ENCODE measurements at places on chromosomes 3 and 15. TPM values are rescaled to one million over a fixed set of nuclear protein-coding genes. Genes with fewer than 3 reads are reported as not detected.

DNA sequence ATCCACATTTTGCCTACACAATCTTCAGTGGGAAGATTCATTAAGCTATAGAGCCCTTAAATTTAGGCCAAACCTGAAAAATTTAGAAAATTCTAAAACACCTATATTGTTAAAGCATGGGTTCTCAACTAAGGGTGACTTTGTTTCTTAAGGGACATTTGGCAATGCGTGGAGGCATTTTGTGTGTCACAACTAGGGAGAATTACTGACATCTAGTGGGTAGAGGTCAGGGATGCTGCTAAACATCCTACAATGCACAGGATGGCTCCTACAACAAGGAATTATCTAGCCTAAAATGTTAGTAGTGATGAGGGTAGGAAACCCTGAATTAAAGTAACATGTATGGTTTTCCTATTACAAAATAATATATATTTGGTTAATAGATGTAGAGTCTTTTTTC is 55.8 kb downstream of the TBC1D5 start:
- no peak for DNase-seq

DNA sequence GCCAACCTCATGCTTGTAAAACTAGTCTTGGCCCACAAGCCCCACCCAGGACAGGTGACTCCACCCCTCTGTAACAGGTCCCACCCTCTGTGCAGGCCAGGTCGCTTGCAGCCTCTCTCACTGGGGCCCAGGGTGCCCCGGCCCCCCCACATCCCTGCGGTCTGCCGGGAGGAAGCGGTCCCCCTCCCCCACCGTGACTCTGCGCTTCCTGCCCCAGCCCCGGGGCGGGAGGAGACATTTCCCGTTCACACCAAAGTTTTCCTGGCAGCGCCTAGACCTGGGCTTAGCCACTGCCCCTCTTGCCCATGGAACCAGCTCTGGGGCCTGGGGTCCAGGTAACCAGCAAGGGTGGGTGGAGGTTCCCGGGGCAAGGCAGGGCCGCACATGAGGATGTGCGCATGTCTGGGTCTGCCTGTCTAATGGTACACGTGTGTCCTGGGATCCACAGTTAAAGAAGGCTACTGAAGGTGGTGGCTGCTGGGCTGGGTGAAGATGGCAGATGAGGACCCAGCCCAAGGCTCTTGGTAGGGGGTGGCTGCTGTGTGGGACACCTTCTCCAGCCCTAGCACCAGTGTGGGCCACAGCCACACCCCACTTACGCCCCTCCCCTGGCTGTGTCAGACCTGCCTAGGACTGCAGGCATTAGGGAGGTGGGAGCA is 8.4 kb downstream of the NBEAL2 start:
- DNase-seq: peak; percentile 89

GRCh38 chr15:96064351-96064756 is 266.1 kb upstream of the NR2F2 start:
- peak; percentile 61 for DNase-seq

- DNase-seq: no peak
Measured at GRCh38 chr15:60540002-60540651, 61.2 kb upstream of the ICE2 start.

DNA sequence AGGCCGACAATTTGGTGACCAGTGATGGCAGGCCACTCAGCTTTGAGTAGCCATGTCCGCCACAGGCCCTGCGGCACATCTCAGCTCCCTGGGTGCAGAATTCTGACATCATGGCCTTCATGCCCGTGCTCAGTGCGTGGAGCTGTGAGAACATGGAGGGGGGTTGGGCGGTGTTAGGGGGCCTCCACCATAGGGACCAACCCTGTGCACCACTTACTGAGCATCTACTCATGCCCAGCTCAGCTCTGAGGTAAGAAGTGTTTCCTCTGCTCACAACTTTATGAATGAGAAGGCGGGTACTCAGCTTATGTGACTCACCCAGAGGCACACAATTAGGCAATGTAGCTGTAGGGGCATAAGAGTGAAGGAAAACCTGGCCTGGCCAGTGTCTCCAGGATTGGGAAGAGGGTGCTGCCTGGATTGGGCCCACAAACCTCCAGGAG is 10.5 kb downstream of the ACOX2 start:
- DNase-seq: no peak

DNA sequence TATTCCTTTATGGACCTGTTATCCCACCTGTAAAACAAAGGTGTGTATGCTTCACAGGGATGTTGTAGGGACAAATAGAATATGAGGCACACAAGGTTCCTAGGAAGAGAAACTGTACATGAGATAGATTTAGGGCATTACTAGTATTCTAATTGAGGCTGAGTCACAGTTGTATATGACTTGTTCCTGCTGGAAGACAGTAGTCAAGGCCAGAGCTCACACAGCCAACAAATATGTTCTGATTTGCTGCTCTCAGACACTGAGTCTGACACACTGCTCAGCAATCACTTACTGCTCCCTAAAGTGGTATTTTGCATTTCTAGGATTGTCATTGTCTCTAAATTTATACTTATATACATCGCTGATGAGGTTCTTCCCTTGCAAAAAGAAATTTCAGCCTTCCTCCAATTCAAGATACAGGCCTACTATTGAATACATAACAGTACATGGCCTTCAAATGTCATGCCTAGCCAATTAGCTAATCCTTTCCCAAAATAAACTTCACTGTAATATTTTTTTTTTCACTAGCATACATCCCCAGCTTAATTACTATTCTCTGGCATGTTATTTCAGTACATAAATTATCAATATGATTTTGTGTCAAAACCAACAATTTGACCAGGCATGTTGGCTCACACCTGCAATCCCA is 69.8 kb downstream of the TIGIT start:
- DNase-seq: no peak

GRCh38 chr15:89377842-89378295 is 43.2 kb upstream of the POLG start:
- no peak for DNase-seq

DNA sequence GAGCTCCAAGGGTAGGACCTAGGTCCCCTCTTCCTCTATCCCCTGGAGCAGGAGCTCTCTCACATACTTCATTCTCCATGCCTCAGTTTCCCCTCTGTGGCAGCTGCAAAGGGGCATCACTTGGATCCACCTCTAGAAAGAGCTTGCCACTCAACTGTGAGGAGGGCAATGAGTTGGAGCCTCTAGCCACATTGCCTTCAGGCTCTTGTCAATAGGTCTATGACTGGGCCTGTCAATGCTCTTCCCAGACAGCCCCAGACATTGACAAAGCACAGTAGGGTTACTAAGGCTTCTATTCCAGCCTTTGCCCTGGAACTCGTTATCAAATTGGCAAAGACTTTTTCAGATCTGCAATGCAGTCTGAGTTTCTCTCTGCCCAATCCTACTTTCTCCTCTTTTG is 4.4 kb upstream of the VIPR1 start:
- DNase-seq: no peak

GRCh38 chr15:48965972-48966371 is 2.3 kb upstream of the SHC4 start:
- DNase-seq: no peak

DNA sequence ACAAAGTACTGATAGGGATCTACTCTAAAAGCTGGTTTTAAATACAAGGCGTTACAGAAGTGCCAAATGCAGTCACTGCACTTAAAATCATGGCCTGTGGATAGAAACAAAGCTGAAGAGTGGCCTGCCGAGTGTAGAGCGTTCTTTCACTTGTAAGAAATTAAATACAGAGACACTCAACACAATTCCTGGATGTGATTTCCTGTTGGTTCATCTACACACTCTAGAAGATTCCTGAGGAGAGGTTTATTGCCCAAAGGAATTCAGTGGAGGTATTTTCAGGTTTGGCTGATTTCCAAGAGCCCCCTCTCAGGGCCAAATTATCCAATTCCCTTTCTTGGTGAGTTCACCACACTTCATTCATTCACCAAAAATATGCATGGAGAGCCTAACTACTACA is 200.3 kb upstream of the IL12A start:
- DNase-seq: no peak

GRCh38 chr15:42048821-42049200 is 28.0 kb upstream of the PLA2G4E start:
- DNase-seq: no peak

GRCh38 chr15:32716216-32716914 is 1.4 kb upstream of the GREM1 start:
- DNase-seq: no peak

DNA sequence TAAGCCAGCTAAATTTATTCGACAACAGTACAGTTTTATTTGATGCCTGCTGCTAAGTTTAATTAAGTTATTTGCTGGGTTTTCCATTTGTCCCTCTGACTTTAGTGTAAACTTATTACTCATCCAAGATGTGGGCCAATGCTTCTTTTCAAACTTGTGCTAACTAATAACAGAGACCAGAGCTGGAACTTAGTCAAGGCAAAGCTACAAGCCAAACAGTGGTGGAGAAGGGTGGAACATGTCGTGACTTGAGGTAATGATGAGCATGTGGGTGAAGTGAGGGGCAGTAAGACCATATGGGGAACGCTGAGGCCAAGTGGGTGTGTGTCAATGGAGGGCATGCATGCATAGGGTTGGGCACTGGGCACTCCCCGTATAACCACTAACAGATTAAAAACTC is 63.9 kb downstream of the NMD3 start:
- no peak for DNase-seq

GRCh38 chr3:127180859-127181258 is 12.1 kb upstream of the PRR23E start:
- DNase-seq: peak; percentile 16

DNA sequence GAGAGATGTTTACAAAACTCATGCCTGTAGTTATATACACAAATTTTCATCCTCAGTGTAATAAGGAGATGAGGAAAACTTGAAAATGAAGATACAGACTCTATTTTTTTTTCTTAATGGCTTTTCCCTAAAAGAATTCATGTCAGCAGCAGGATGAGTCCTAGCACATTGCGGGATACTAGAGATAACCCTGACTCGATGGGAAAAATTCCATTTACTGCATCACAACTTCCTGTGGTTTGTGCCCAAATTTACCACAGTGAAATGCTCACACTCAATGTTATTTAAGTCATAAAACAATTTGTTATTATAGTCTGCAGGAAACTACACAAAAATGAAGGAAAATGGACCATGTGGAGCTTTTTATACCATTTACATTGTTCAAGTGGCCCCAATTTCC is 581.9 kb upstream of the ZNF717 start:
- DNase-seq: no peak

GRCh38 chr15:78951841-78952238 is 7.0 kb upstream of the CTSH start:
- DNase-seq: no peak

GRCh38 chr15:64464276-64465005 is 4.1 kb downstream of the ZNF609 start:
- no peak for DNase-seq

GRCh38 chr3:72129501-72130094 is 344.6 kb upstream of the PROK2 start:
- DNase-seq: no peak

DNA sequence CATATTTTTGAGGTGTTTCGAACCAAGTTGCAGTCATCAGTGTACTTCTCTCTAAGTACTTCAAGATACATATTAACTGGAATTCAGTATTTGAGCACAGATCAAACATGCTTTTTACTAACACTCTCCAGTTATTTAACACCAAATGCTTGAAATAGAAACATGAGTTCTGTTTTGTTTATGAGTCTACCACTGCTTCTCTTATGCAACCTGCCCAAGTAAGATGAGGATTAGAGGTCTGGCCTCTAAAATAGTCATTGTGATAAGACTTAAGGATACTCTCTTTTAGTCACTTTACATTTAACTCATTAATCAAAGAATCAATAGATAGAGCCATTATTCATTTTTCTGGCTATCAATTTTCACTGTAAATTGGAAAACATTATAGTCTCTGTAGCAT is 156.2 kb upstream of the THRB start:
- DNase-seq: no peak

DNA sequence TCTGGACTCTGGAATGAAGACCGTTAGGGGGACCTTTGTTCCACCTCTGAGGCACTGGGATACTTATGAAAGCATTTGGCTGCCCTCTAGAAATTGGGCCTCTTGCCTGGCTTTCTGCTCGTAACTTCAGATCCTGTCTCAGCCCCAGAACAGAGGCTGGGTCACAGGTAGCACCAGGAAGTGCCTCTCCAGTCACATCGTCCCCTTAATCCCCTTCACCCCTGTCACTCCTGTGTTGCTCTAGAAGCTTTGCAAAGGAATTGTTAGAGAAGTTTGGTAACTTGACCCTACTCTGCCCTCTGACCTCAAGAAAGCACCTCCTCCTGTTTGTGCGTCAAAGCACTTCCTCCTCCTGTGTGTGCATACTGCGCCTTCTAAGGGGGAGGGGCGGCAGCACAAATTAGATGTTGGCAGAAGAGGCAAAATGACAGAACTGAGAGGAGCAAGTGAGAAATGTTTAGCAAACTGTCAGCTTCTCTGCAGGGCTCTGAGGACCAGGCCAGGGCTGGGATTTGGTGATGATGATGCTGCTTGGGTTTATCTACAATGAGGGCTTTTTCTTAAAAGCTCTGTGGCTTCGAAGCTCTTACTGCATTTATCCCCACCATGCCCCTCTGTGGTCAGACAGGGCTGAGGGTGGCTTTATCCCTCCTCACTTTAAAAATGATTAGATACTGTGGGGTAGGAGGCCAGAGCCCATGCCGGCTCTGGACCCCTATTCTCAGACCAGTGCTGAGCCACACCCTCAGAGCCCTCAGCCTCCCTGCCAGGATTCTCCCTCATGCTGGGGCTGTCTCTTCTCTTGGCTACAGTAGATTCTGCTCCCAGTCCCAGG is 76.2 kb downstream of the LARS2 start:
- DNase-seq: peak; percentile 39

DNA sequence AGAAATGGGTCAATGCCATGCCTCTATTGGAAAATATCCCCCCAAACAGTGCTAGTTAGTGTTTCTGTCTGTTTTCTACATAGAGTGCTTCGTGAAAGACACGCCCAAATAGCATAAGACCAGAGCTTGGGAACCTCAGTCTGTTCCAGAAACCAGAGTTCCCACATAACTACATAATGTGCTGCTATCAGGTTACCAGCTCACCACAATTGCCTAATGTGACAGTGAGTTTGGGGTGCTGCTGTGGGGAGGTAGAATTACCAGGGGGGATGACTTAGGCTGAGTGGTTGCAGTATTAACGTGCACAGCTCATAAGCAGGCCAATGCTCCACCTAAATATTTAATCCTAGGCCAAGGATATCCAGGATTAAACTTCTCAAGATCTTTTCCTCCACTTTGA is 39.2 kb downstream of the DUT start:
- no peak for DNase-seq

- no peak for DNase-seq
Measured at GRCh38 chr3:31892916-31893573, 88.0 kb downstream of the OSBPL10 start.

- no peak for DNase-seq
Measured at GRCh38 chr15:59169251-59169708, 37.4 kb upstream of the LDHAL6B start.

TEX55 gene
- not detected for polyA plus RNA-seq

NDUFB5 gene
- polyA plus RNA-seq: 262 TPM

GOLGA8J gene
- polyA plus RNA-seq: not detected

WDR76 gene
- 0.97 TPM for polyA plus RNA-seq

MFSD1 gene
- 21.9 TPM for polyA plus RNA-seq

AQP9 gene
- 0.16 TPM for polyA plus RNA-seq

TRH gene
- not detected for polyA plus RNA-seq

STRC gene
- polyA plus RNA-seq: 0.09 TPM

CHRFAM7A gene
- polyA plus RNA-seq: 1.3 TPM

PCOLCE2 gene
- 172 TPM for polyA plus RNA-seq

TMF1 gene
- 6.7 TPM for polyA plus RNA-seq

PLOD2 gene
- 20.3 TPM for polyA plus RNA-seq

CGNL1 gene
- 12.7 TPM for polyA plus RNA-seq

FETUB gene
- 0.07 TPM for polyA plus RNA-seq

CFAP100 gene
- not detected for polyA plus RNA-seq

ADAMTS17 gene
- polyA plus RNA-seq: 1.2 TPM

XIRP1 gene
- polyA plus RNA-seq: 453 TPM

ATP13A5 gene
- 0.07 TPM for polyA plus RNA-seq

All from right cardiac atrium (tissue), 5 donors.